ENCODE measurements at places on chromosomes 4 and X.

DNA sequence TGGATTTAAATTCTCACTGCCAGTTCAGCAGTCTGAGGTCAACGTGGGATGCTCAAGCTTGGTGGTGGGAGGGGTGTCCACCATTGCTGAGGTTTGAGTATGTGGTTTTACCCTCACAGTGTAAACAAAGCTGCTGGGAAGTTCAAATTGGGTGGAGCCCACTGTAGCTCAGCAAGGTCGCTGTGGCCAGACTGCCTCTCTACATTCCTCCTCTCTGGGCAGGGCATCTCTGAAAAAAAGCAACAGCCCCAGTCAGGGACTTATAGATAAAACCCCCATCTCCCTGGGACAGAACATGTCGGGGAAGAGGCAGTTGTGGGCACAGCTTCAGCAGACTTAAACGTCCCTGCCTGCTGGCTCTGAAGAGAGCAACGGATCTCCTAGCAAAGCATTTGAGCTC lies 14.9 kb upstream of the RRAGB start:
- DNase-seq, result no peak

GRCh38 chrX:110043506-110043905 lies 40.6 kb downstream of the TMEM164 start:
- DNase-seq, result no peak

- DNase-seq, result peak; percentile 7
Measured at GRCh38 chr4:154691229-154691628, 52.6 kb upstream of the LRAT start.

GRCh38 chrX:13990126-13990800 lies 39.4 kb downstream of the GEMIN8 start:
- no peak for DNase-seq

GRCh38 chr4:20464381-20464780 lies 212.7 kb downstream of the SLIT2 start:
- peak; percentile 72 for DNase-seq

DNA sequence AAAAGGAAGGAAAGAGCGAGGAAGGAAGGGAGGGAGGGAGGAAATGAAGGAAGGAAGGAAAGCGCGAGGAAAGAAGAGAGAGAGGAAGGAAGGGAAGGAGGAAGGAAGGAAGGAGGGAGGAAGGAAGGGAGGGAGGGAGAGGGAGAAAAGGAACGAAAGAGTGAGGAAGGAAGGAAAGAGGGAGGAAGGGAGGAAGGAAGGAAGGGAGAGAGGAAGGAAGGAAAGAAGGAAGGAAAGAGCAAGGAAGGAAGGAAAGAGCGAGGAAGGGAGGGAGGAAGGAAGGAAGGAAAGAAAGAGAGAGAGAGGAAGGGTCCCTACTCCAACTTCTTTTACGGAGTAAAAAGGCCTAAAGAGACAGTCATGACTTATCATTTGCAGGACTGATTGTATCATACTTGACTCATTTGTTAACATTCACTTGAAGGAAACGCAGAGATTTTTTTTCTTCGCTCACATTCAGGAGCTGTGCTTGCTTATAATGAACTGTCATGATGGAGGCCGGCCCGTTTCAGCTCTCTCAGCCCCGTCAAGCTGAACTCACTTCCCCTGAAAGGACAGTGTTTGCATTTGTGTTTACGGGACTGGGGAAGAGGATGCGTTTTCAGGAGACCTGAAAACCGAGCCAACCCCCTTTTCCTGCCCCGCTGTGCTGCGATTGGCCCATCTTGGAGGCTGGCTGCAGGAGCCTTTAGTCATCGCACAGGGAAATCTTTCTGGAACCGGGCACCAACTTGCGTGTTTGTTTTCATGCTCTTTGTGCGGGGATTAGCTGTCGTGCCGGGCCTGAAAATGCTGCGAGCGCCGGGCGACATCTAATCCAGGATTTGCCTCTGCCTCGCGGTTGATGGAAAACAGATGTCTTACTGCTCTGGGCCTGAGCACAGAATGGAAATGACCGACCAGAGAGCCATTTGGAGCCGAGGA lies 17.8 kb downstream of the TRIM2 start:
- DNase-seq, result peak; percentile 84

DNA sequence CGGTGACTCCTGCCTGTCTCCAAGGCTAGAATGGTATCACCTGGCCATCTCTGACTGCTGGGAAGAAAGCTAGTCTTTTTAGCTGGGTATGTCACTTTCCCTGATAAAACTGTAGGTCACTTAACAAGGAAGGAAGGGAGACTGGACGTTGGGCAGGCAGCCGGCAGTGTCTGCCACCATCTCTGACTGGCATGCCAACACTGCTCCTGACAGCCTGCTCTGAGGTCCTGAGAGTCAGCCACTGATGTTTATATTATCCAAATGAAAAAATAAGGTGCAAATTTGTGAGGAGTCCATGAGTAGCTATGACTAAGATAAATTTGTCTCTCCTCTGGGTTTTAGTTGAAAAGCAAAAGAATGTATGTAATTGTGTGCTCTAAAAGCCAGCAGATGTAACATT lies 77.2 kb downstream of the SNX25 start:
- no peak for DNase-seq

DNA sequence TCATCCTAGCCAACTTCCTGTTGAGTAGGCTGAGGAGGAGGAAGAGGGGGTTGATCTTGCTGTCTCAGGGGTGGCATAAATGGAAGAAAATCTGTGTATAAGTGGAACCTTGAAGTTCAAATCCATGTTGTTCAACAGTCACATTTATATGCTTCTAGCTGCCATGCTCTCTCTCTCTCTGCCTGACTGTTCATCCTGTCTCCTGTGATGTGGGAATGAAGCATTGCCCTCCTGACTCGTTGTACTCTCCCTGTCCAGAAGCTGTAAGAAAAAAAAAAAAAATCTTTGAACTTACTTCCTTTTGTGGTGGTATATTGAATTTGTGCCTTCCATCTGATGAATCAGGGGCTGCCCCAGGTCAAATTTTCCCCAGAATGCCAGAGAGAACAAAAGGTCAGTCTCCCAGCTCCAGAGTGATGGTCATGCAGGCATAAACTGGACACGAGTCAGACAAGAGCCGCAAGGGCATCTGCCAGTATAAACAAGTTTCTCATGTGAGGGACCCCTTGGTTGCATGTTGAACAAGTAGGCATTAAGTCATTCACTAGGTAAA lies 257.0 kb downstream of the IDS start:
- peak; percentile 6 for DNase-seq

GRCh38 chr4:179664430-179665027 lies 2222.3 kb upstream of the AGA start:
- no peak for DNase-seq

GRCh38 chr4:74042681-74043080 lies 4.2 kb upstream of the CXCL3 start:
- DNase-seq, result no peak

DNA sequence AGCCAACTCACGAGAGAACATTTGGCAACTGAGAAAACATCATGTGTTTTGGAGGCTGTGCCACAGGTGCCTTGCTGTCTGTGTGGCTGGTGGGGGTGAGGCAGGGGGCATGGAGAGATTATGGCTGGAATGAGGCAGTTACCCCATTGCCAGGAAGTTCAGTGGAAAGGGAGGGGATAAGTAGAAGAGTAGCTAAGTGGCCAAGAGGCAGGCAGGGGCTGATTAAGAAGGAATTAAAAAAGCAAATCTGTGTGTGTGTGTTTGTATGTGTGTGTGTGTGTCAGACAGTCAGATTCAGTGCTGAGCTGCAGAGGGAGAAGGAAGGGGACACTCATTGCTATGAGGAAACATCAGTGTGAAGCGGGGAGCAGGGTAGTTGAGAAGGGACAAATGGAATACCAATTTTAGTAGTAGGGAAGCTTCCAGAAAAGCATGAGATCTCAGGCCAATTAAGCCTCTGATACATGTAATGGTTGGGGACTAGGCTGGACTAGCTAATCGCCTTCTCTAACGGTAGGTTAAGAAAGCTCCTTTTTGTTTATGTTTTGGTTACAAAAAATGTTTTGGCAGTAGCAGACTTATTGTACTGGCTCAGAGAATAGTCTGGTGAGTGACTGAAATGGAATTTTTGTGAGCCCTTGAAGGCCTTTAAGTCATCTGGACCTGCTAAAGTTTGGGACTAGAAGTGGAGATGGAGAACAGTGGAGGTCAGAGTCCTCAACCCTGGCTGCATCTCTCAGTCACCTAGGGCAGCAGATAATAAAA lies 18.5 kb downstream of the TMEM164 start:
- peak; percentile 48 for DNase-seq

DNA sequence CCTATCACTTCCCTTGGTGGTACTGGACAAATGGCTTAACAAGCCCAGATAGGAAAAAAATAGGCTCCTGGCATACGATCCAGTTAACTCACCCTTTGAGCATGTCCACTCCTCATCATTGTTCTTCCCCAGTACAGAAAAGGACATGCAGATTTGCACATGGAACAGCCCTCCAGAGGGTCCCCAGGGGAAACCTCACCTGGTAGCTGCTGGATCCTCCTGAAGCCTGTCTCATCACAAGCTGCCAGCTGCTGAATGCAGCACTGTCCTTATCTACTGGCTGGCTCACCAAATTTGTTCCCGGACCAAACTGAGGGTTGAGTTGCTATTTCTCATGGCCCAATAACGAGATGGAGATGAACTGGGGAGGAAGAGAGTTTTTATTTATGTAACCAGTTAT lies 49.4 kb downstream of the SERTM2 start:
- DNase-seq, result no peak

GRCh38 chr4:189414021-189414420 lies 526.7 kb upstream of the FRG1 start:
- DNase-seq, result no peak

DNA sequence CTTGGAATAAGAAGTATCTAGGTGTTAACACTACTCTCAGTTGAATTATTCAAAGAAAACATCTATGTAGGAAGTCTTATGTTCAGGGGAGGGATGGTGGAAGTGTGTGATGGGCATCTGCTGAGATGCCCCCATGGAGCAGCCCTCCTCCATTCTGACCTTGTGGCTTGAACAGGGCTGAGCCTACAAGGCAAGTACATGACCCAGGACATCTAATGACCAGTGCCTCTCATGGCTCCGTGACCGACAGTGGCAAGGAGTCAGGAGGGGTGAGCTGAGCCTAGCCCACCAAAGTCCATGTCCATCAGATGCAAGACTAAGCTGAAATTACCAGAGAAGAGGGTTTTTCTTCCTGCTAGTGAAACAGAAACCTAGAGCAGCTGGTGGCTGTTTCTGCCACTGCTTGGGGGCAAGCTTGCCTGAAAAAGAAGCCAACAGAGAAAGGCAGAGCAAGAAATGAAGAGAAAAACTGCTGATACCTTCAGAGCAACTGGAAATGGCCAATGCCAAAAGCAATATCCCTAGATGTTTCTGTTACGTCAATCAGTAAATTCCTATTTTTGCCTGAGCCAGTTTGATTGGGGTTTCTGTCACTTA lies 113.5 kb downstream of the TSPAN5 start:
- DNase-seq, result no peak

DNA sequence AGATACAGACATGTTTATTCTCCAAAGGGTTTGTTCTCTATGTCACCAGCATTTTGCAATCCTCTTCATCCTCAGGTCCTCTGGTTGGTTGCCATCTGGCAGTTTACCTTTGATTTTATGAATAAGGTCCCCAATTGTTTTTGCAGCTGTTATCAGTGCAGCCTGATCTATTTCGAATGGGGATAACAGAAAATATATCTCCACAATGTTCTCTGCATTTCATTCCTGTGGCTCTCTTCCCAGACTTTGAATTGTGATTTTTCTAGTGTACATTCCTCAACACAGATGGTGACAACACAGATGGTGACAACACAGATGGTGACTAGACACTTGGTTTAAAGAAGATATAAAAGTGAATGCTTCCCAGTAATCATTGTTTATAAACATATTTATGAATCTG lies 74.1 kb downstream of the FBXO8 start:
- no peak for DNase-seq

- DNase-seq, result peak; percentile 81
Measured at GRCh38 chr4:156290811-156291210, 337.1 kb upstream of the CTSO start.

DNA sequence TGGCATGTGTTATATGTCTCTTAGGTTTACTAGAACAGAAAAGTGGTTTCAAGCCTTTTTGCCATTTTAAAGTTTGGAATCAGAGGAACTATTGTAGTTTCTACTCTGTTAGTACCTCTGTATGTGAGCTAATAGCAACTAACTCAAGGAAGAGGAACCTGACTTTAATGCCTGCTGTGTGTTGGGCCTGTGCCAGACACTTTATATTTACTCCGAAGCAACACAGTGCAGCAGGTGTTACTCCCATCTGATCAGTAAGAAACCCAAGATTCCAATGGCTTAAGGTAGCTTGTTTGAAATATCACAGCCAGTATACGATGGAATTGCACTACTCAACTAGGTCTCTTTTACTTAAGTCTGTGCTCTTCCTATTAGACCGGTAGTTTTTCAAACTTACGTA lies 79.2 kb downstream of the USP9X start:
- DNase-seq, result no peak

- DNase-seq, result no peak
Measured at GRCh38 chrX:44428989-44429627, 85.6 kb upstream of the EFHC2 start.

- DNase-seq, result no peak
Measured at GRCh38 chrX:18707426-18708049, at the start of gene PPEF1. Gene PPEF1 (plus strand): TSS chrX:18707645. CDS start chrX:18707781, 136 bp downstream.

DNA sequence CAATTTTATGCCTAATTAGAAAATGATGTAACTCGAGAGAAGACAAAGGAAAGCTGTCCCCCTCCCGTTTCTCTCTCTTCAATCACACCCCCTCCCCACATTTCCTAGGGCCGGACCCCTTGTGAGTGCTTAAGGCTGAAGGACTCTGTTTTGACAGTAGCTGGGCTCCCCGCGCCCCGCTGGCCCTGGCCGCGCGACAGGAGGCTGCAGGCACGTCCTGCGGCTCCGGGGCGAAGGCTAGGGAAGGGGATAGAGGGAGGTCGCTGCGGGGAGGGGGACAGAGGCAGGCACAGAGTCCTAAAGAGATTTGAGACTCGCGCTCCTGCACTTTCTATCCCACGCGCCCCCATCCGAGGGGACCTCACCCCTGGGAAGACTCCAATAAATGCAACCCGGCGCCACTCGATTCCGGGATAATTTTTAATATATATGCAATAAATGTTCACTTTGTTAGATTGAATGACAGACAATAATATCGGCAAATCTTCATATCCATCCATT lies 56.2 kb upstream of the TMEM33 start:
- DNase-seq, result no peak

- DNase-seq, result no peak
Measured at GRCh38 chr4:8729408-8730149, 137.0 kb downstream of the CPZ start.

DNA sequence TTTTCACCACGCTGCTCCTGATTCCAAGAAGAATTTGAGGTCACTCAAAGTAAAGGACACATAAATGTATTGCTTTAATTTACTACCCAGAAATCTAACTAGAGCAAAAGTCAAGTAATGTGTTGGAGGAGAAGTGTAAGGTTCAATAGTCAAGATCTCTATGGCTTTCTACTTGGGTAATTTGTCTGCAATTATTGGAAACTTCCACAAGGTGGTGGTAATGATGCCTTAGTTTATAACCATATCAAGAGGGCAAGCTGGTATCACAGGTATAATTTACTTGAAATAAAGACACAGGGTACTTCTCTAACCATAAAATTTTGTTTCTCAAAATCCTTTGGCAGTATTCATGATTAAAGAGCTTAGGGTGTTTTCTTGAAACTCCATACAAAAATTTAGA lies 10.2 kb upstream of the GRIA3 start:
- DNase-seq, result no peak
